ENCODE measurements at places on chromosomes 3 and 15. TPM values are rescaled to one million over a fixed set of nuclear protein-coding genes. Genes with fewer than 3 reads are reported as not detected.

- no peak for DNase-seq
These were observed 179.8 kb downstream of the MEX3B start for GRCh38 chr15:81865850-81866537.

The ATP10A gene
- 0.60 TPM for total RNA-seq

GRCh38 chr3:148208975-148209374 lies 488.7 kb upstream of the AGTR1 start:
- no peak for DNase-seq

The RTP1 gene
- not detected for total RNA-seq
